ENCODE measurements at places on chromosomes 3 and 15.

DNA sequence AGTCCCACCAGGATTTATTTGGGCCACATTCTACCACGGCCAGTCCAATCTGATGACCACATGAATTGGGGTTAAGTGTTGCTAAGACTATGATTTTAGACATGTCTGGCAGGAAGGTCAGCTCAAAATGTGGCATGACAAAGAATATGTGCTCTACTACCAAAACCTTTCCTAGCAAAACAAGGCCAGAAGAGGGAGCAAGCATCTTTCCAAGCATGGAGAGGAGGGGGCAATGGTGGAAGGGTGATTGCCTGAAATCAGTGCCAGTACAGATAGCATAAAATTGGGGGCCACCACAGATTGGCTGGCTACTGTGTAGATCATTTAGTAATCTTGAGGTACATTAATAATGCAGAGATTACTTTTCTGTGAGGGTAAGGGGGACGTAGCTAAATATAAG is 43.2 kb downstream of the TMEM39A start:
- no peak for DNase-seq

DNA sequence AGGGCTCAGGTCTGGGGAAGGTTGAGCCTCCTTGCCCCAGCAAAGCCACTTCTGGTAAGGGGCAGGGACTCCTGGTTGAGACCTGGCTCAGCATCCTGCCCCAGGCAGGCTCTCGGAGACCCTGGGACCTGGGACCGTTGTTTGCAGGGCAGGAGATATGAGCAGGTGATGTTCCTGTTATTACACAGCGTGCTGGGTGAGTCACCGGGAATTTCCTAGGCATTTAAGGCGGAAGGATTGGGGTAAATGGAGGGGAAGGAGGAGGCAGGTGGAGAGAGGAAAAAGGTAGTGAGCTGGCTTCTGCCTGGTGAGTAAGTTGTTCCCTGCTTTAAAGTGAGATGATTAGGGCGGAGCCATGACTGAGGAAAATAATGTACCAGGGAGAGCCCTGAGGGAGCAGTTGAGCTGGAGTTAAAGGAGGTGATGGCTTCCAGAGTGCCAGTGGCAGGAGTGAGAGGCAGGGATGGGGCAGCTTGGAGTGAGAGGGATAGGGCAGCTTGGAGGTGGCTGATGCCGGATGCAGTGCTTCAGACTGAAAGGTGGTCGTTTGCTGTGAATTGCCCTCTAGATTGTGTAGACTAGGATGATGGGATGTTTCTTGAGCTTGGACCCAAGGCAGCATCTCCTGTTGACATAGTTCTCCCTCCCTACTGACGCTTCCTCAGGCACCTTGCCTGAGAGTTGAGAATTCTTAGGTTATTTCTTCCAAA is 79.4 kb downstream of the AAGAB start:
- DNase-seq, result no peak

DNA sequence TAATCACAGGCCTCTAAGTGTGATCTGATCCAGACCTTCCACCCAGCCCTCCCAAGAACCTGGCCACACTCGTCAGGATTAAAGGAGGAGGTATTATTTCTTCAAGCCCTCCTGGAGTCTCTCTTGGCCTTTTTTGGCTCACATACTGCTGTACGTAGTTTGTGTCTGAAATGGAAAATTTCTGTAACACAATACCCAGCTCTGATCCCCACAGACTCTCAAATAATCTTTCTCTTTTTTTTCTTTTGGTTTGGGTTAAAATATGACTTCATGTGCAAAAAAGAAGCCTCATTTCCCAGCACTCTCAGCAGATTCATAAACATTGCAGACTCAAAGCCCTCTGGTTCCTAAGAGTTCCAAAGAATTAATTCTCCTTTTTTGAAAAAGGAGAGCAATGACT is 96.5 kb upstream of the PHLDB2 start:
- no peak for DNase-seq

DNA sequence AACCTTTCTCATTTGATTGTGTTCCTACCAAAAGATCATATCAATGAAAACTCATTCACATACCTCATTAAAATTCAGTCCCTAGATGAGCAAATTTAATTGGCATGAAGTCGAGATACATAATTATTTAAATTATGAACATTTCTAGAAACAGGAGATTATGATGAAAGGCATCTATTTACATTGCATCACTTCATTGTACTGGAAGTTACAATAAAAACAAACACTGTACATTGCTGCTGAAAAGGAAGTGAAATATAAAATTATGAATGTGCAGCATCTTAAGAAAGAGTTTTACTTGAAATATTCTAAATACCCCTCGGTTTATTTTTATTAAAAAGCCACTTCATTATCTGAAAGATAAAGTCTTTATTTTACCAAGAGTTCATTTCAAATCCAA is 163.4 kb upstream of the ZNF385D start:
- DNase-seq, result no peak

DNA sequence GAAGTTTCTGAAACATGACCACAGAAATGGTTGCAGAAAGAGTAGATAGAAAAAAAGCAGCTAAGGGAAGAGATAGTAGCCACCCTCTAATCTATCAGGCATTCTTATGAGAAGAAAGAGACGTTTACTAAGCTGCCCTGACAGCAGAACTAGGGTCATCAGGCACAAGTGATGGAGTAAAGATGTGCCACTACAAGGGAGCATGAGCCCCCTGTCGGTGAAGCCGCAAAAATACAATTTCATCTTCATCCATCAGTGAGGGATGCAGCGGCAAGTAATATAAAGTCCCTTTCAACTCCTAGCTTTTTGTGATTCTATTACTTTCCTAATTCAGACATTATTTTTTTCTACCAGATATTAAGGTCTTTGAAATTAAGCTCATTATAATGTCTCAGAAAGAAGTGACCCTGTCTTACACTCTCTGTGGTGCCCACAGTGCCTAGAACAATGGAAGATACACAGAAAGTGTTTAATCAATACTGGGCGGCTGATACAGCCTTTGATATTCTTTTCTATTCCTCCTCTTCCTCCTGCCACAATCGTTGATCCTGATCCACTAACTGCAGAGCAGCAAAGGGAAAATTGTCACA is 651.6 kb downstream of the NTRK3 start:
- no peak for DNase-seq

DNA sequence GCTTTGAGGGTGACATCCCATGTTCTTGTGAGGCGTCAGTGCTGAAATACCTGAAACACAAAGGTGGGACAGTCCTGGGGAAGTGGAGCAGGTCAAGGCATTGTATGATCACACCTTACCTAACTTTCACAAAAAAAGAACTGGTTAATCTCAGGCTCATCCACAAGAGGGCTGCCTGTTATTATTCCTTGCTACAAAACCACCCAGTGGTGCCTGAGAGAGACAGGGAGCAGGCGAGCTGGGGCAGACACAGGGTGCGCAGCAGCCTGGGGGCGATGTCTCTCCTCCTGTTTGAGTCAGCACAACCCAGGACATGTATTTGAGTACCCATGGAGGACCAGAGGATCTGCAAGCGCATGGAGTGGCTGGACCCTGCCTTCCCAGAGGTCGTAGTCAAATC is 316.8 kb upstream of the ATP10A start:
- DNase-seq, result peak; percentile 1
